ENCODE measurements at places on chromosomes 6 and 20. TPM values are rescaled to one million over a fixed set of nuclear protein-coding genes. Genes with fewer than 3 reads are reported as not detected.

DNA sequence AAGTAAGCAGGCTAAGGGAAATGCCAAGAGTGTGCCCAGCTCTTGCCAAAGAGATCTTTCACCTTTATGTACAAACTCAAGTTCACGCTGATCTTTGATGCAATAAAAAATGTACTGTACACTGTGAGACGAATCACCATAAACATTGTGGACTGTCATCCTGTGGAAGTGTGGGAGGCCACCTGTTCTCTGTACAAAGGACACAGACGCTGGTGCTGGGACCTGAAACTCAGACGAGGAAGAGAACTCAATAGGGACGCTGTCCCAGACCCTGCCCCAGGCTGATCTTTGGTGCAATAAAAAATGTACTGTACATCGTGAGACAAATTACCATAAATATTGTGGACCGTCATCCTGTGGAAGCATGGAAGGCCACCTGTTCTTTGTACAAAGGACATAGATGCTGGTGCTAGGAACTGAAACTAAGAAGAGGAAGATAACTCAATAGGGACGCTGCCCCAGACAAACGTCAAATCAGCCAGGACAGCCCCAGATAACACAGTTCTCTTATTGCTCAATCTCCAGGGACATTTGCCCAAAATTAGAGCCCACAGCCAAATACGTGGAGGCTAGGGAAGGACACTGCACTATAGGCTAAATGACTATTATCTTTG is 312.7 kb upstream of the SGK1 start:
- DNase-seq, result no peak

- DNase-seq, result no peak
Observed at GRCh38 chr6:72922401-72922800, 300.5 kb downstream of the KCNQ5 start.

DNA sequence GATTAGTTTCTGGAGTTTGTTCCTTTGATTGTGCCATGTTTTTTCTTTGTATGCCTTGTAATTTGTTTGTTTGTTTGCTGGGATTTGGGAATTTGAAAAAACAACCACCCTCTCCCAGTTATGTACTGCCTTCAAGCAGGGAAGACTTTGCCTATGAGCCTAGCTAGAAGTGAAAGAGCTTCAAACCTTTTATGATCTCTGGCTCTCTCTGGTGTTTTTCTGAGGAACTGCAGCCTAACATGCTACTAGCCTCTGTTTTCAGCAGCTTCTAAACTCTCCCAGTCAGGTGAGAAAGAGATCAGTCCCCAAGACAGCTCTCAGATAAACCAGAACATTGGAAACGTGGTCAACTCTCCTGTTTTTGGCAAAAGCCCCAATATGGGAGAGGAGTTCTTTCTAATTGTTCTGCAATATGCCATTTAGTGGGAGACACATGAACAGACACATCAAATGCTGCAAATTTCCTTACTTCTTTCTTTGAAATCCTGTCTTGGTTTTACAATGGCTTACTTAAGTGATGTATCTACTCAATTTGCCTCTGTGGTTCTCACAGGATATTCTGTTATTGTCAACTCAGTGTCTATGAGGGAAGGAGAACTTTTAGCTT is 58.9 kb upstream of the SERINC1 start:
- no peak for DNase-seq

- peak; percentile 47 for DNase-seq
Observed at GRCh38 chr6:169853196-169854082, 102.0 kb downstream of the ERMARD start.

MCCD1 gene
- not detected for total RNA-seq

ASF1A gene
- total RNA-seq, result 15.2 TPM

ISM1 gene
- total RNA-seq, result 25.8 TPM

SEL1L2 gene
- total RNA-seq, result 16.1 TPM

GRM1 gene
- 0.05 TPM for total RNA-seq

C6orf120 gene
- total RNA-seq, result 24.6 TPM

TTK gene
- 0.24 TPM for total RNA-seq

GTSF1L gene
- not detected for total RNA-seq

ANKRD66 gene
- not detected for total RNA-seq

FAM184A gene
- total RNA-seq, result 4.5 TPM
